ENCODE measurements at places on chromosomes 3 and 15.

DNA sequence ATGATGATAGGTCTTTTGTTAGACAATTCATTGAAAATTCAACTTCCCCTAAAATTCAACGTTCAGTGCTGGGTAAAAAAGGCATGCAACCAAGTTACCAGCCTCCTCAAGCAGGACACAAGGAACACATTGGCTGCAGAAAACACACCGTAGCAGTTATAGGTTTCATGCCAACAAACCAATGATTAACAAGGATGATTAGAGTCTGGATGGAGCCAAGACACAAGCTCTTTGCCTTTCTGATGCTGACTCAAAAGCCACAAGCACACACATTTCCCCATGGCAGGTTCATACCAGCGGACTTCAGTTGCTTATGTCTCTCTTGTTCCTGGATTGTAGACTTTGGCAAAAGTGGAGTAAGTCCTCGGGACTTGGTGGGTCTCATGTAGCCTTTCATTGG, 105.8 kb downstream of the DHX30 start:
- DNase-seq = no peak

DNA sequence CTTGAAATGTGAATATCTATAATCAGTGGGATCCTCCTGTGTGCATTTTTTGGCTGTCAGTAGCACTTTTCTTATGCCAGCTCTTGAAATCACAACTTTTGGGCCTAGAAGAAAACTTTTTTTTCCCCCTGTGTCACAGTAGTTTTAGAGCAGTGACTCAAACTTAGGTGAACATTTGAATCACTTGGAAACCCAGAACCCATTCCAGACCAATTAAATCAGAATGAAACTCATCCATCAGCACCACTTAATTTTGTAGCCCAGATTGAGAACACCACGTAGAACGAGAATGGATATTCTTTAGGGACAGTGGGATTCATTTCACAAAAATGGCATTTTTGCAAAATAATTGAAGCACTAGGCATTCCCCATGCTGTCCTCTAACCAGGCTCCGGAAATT, 224.8 kb upstream of the NANOGP8 start:
- no peak for DNase-seq

DNA sequence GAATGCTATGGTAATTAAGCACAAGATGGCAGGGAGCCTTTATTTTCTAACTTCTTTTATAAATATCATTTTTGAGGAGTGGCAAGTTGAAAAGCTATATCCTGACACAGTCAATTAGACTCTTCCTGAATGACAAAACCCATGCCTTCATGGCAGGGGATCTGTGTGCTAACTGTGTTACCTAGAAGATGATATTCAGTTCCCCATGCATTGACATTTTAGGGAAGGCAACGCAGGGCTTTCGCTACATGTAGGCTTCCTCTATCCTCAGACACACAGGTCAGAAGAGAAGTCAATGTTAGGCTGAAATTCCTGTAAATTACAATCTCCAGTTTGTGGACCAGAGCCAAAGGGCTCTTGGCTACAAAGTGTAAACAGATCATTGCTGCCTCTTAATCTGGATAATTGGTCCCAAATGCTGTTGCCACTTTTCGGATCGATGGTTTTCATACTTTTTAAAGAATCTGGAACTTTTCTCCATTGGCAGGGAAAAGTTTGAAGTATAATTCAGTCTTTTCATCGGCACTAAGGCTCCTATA, 22.6 kb upstream of the NR2F2 start:
- no peak for DNase-seq

- DNase-seq = no peak
Measured at GRCh38 chr3:32009101-32009500, 27.6 kb downstream of the ZNF860 start.

All from activated T-cell treated with anti-CD3 and anti-CD28 coated beads, Interleukin-2, amount 50 U/mL, for 72 hours (primary cell).